ENCODE measurements at places on chromosomes 6 and 20.

GRCh38 chr6:1624851-1625781 is 15.4 kb downstream of the FOXC1 start:
- no peak for DNase-seq

GRCh38 chr20:45340951-45341350 is 7.3 kb downstream of the SDC4 start:
- DNase-seq = no peak

DNA sequence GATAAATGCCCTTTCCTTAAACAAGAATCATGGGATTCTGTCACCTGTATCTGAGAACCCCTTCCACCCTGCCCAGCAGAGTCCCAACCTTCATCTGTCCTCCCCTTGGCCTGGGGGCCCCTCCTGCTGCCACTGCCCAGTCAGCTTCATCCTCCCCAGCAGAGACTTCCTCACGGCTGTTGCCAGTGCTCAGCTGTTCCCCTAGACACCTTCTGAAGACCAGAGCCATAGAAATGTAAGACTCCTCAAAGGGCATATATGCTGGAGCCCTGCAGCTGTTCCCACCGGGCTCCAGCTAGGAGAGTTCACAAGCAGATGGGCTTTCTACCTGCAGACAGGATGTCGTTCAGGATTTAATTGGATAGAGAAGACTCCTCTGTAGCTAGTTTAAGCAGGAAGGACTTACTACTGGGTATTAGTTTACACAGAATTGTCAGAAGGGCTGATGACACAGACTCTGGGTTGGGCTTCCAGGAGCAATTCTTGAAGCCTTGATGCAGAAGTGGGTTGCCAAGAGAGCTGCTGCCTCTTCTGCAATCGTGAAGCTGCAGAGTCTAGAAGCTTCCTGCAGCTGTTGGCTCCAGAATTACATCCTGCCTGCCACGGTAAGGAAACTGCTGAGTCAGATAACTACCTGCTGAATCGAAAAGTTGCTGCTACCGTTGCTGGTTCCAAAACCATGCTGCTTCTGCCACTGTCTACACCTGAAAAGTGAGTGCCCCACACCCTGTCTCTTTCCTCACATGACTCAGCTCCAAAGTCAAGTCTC is 57.1 kb upstream of the MLN start:
- no peak for DNase-seq

- no peak for DNase-seq
These were observed 38.9 kb downstream of the SNRNP48 start for GRCh38 chr6:7628909-7629308.

- DNase-seq = no peak
These were observed 8.5 kb upstream of the SPO11 start for GRCh38 chr20:57321142-57321541.

DNA sequence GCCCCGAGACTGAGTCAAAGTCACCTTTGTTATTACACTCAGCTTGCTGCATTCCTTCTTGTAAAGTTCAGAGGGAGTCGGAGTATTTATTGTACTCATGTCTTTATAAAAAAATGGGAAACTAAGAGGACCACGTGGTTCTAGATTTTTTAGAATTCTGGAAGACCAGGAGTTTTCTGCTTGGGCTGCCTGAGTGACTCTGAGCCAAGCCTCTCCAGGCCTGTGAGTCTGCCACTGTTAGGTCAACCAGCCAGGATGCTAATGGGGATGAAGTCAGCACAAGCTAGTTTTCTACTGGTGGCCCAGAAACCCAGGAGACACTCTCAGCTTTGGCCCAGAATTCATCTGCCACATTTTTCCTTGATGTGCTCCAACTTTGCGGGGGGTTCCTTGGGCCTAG is 453.5 kb upstream of the SULF2 start:
- DNase-seq = no peak

- DNase-seq = no peak
These were observed 163.6 kb upstream of the PDE10A start for GRCh38 chr6:165826487-165827189.

GRCh38 chr6:109449795-109450673 is 5.5 kb downstream of the MICAL1 start:
- DNase-seq = no peak

DNA sequence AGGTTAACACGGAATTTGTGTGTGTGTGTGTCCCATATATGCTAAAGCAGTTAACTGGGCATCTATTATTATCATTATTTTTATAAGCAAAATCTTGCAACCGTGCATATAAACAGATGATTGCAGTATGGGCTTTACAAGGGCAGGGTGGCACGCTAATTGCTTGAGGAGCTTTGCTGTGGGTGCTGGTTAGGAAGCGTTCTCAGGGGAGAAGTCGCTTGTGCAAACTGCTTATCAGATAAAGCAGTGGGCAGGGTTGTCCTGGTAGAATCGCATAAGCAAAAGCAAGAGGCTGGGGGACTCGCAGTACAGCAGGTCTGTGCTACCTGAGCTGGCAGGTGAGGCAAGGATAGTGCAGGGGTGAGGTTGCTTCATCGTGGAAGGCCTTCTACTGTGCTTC is 9.7 kb upstream of the CCN6 start:
- DNase-seq = no peak

DNA sequence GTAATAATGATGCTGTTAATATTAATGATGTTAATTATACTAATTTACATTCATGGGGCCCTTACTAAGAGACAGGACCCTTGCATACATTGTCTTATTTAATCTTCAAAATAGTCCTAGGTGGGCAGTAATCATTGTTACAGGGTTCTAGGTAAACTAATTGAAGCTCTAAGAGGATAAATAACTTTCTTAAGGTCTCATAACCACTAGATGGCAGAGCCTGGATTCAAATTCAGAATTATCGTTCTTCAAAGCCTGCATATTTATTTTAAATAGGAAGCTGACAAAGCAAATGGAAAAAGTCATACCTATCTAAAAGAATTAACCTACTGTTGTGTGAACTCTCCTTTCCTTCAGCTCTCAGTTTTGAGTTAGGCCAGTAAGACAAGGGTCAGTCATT is 23.5 kb downstream of the PTCHD4 start:
- no peak for DNase-seq

DNA sequence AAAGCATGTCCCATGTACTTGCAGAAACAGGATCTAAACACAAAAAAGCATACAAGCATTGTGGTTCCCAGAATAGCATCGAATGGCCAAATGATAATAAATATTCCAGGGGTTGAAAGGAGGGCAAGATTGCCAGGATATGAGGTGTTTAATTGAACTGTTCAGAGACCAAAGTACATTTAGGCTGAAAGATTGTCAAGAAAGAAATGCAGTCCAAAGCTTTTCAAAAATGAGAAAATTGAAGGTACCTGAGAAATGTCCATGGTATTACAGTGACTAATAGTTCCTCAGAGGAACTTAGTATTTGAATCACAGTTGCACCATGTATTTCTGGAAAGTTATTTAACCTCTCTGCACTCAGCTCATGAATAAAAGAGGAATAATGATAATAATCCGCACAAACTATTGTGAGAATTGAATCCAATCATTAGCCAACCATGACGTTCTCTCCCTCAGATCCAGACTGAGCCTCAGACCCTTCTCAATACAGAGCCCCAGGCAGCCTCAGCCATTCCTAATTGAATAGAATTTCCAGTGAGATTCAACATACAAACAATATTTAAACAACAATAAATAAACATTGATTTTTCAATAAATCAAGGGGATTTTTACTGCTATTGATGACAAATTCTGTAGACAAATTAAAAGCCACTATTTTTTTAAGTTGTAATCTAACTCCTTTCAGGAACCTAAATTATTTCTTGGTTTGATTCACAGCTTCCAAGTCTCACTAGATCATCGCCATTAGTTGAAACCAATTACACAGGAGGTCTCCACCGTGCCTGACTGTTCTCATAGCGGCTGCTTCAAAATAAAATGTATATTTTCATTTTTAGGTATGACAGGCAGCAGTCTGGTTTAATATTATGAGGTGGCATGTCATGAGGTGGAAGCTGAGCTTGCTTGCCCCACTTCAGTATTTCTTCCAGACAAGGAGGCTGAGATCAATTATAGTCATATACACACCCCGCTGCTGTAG is 144.3 kb upstream of the TENT5A start:
- no peak for DNase-seq

DNA sequence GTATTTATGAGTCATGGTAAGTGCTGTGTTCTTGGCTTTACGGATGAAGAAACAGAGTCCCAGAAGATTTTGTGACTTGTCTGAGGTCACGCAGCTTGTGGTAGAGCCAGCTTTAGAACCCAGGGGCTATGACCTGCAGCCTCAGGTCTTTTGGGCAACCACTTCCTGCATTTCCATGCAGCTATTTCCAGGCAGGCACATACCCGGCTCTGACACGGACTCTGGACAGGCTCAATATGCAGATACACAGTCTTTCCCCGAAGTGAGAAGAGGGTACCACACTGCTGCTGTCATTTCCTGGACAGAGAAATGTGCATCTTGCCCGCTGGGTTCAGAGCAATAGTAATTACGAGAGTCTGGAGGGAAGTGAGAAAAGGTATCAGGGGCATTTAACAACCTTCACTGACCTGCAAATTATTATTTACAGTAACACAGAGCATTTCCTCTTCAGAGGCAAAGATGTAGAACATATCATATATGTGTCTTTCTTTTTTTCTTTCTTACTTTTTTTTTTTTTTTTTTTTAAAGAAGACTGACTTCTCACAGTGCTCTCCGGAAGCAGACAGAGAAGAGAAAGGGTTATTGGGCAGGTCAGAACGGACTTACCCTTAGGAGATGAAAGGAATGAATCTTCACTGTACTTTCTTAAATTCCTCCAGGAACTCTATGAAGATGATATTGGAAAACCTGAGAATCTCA is 185.1 kb downstream of the CLIC5 start:
- no peak for DNase-seq

GRCh38 chr6:170040115-170040500 is 250.8 kb downstream of the DLL1 start:
- DNase-seq = no peak

DNA sequence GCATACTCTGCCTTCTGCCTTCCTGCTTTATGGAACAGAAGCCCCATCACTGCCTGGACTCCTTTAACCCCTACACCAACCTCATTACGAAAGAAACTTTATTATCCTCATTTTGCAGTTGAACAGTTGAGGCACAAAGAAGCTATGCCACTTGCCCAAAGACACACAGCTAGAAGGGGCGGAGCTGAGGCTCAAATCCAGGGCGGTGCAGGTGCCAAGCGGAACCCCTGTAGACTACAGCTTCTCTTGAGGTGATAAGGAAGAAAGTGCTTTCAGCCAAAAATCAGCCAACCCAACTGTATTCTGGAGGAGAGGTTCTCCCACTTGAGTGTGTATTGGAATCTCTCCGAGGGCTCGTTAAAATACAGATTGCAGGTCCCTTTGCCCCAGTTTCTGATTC is 90.5 kb downstream of the PRND start:
- DNase-seq = no peak

GRCh38 chr6:160132776-160133338 is 11.2 kb downstream of the SLC22A1 start:
- no peak for DNase-seq

DNA sequence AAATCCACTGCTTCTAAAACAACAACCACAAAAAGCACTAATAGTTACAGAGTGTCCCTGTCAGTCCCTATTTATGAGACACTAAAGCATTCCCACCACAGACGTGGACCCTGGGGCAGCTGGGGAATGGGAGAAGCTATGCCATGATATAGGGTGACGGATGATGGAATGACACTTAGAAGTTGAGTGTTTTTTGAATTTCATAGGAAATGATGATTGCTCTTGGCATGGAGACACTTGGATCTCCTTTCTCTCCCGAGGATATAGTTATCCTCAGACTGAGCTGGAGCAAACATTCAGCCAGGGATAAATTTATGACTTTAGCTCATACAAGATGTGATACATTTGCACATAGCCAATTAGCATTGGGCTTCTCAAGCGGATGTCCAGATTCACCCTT is 151.2 kb downstream of the EDN3 start:
- no peak for DNase-seq

DNA sequence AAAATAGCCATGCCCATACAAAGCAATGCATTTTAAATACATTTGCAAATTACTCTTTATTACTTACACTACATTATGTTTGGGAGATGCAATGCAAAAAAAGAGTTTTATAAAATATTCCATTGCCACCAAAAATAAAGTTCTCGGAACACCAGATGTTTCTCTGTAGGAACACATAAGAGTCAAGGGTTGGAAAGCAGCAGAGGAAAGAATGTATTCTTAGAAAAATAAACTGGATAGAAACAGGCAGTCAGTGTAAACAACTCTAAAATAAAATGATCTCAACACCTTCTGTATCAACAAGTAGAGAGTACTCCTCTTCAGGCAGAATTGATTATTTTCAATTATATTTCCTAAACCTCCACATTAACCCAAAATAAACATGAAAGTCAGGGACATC is 28.1 kb downstream of the KIF13A start:
- no peak for DNase-seq

DNA sequence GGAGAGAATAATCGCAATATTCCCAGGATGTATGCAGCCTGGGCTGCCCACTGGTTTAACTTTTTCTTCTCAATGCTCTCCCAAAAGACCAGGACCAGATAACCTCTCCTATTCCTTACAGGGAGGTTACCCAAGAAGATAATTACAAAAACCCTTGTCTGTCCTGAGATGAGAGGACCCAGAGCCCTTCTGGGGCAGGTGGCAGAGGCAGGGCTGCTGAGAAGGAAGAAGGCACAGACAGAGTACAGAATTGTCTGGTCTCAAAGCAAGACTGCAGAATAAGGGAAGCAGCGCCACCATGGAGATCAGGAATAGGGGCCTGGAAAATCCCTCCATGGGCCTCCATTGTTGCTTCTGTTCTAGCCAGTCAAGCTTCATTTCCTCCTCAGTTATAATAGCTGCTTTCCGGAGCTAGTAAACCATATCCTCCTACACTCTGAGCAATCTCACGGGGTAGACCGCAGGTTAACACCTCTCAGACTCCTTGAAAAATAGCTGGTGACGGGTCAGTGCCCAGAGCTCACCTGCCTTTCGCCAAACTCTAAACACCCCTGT is 463 bp upstream of the HLA-DMB start:
- no peak for DNase-seq

DNA sequence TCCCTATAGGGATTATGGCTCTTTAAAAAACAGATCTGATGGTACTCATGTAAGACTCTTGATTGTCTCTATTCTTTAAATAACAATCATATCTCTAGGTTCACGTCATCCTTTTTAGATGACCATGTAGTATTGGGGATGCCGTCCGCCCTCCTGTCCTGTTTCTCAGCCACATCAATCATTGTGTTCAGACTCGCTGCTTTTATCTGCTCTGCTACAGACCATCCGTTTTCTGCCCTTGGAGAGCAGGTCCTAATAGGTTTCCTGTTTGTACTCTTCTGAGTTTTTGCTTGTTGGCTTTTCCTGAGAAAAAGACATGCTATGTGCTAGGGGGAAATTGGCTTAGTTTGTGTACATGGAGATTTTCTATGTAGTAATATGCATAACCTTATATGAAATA is 76.8 kb downstream of the SASH1 start:
- DNase-seq = no peak

DNA sequence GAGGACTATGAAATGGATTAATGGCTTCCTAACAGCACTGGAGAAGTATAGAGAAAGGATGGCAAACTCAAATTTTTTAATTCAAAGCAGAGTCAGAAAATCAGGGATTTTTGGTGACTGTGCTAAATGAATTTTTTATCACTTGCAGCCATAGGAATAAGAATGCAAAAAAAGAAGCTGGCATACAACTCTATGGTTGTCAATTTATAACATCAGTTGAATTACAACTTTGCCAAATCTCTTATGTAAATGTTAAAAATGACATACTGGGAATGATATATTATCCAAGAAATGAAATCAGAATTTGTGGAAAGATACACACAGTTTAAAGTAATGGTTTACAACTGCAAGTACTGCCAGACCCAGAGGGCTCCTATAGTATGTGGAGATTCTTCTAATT is 106.5 kb downstream of the HTR1B start:
- no peak for DNase-seq

All from SHP77 treated with DMSO at 0.1 percent for 48 hours (cell line).